ENCODE measurements at places on chromosomes 11 and 22. TPM values are rescaled to one million over a fixed set of nuclear protein-coding genes. Genes with fewer than 3 reads are reported as not detected.

- no peak for DNase-seq
Measured at GRCh38 chr11:7278314-7278917, 26.7 kb downstream of the SYT9 start.

DNA sequence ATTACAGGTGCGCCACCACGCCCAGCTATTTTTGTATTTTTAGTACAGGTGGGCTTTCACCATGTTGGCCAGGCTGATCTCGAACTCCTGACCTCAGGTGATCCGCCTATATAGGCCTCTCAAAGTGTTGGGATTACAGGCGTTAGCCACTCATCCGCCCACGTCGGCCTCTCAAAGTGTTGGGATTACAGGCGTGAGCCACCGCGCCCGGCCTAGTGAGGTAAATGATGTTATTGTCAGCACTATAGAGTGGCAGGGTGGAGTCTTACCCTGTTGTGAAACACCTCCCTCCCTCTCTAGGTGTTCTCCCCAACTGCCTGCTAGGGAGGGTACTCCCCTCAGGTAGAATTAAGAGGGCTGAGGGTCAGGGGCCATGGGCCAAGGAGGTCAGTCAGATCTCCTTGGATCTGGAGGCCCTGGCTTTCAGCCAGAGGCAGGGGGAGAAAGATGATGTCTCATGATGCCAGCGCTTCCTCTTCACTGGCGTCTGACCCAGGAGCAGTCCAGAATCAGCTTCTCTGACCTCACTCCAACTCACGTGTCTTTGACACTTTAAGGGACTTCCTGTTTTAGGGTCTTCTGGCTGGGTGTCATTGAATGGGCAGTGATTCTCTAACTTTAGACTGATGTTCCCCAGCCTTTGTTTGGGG lies 2.0 kb downstream of the GGA1 start:
- DNase-seq, result peak; percentile 55

DNA sequence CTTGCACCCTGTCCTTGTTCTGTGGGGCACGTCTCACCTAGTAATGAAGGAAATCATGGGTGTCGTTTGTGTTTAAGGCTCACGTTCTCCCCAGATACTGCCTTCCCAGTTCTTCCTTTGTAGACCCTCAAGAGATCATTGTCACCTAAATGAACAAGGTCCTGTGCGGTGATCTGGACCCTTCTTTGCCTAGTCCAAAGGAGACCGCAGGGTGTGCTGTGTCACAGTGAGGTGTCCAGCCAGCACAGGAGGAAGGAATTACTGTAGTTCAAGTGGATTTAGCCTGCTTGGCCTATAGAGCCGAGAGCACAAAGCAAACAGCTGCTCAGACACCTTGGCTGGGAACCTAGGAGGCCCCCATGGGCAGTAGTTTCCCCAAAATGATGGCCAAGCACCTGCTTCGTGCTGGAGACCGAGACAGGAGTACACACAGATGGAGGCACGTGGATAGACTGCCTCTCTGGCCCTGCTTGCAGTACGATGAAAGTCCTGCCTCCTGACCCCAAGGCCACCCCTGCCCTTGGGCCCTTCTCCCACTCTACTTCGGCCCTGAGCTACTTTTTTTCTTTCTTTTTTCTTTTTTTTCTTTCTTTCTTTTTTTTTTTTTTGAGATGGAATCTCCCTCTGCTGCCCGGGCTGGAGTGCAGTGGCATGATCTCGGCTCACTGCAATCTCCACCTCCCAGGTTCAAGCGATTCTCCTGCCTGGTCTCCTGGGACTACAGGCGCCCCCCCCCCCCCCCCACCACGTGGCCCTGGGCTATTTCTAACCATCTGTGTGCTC lies 19.4 kb upstream of the PPFIA1 start:
- DNase-seq, result no peak

DNA sequence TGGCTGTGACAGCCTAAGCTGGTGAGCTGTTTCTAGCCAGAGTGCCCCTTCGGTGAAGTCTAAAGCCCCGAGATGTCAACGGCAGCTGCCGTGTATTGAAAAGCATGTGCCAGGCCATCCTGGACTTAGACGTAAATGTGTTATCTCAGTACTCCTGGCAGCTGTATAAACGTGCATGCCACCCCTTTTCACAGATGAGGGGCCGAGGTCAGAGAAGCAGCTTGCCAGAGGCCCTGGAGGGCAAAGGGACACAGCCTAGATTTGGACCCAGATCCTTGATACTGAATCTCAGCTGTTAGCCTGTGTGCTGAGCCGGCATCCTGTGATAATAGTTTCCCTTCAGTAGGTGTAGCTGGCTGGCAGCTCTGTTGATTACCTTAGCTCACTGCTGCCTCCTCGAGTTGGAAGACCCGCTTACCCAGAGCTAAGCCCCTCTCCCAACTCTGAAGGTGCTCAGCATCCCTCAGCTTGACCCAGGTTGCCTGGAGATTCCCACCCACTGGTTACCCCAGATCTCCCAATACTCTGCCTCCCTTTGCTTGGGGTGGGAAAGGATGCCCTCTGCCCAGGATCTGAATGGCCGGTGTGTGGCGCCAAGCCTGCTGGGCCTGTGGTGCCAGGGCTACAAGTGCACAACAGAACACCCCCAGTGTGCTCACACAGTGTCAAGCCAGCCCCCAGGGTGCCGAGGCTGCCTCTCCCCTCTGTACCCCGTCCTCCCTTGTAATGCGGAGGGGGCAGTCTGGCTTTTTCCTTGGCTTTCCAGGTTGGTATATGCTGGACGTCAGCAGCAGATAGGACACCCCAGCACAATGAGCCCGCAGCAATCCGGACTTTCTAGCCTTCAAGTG lies 59.8 kb upstream of the WNT7B start:
- no peak for DNase-seq

Gene HEPHL1
- total RNA-seq, result not detected

GRCh38 chr22:47608421-47608820 lies 846.0 kb downstream of the TBC1D22A start:
- no peak for DNase-seq

Data from mucosa of gallbladder (tissue), 1 donor.